ENCODE measurements at places on chromosomes 11 and 22. TPM values are rescaled to one million over a fixed set of nuclear protein-coding genes. Genes with fewer than 3 reads are reported as not detected.

The PAMR1 gene
- 9.3 TPM for polyA plus RNA-seq

The APOL6 gene
- polyA plus RNA-seq: 9.1 TPM

DNA sequence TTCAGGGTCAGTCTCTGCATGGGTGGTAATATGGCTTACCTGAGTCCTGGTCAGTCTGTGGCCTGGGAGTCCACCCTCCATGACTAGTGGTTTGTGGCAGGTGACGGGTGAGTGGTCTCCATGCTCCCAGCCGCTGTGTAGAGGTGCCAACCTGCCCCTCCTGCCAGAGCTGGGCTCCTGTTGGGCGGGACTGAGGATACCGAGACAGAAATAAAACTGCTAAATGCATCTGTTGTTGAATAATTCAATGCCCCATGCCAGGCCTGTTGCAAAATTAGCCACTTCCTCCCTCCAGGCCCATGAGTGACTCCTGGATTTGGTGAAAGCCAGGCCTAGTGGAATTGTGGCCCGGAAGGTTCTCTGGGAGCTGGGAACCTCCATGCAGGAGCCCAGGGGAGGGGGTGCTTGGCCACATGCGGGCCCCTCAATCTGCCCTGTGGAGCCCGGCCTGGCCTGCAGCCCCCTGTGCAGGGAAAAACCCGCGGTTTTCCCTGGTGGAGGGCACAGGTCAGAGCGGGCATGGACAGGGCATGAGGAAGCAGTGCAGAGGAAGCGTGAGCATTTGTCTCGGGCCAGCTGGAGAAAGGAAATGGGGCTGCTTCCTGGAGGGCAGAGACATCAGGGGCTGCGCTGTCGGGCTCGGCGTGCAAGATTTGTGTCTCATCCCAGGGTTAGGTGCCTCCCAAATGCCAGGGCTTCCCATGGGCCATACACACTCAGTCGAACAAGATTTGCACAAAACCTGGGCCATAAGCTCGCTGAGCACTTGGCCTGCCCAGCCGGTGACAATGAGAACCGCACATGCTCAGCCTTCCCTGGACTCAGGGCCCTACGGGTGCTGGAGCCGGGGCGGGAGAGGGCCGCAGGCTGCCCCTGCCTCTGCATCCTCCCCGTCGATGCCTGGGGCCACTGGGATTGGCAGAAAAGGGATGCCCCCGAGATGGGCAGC, 66.9 kb downstream of the KCNQ1 start:
- no peak for DNase-seq

DNA sequence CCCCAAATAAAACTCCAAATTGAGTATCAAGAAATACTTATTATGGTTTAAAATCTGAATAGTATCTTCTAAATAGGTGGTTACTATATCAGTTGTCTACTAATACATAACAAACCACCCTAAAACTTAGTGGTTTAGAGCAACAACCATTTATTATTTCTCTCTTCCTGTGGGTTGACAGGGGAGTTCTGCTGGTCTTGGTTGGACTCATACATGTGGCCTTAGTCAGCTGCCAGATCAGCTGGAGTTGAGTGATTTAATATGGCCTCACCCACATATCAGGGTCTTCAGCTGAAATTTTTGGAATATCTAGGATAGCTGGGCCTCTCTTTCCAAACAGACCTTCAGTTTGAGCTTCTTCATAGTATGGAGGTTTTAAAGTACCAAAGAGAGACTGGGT, 34.5 kb downstream of the C11orf65 start:
- DNase-seq: no peak

GRCh38 chr11:120547316-120547715, 35.8 kb downstream of the GRIK4 start:
- DNase-seq: no peak

- peak; percentile 90 for DNase-seq
Observed at GRCh38 chr11:64298966-64299846, 952 bp upstream of the CATSPERZ start.

GRCh38 chr11:35631891-35632290, 13.6 kb downstream of the FJX1 start:
- DNase-seq: no peak

DNA sequence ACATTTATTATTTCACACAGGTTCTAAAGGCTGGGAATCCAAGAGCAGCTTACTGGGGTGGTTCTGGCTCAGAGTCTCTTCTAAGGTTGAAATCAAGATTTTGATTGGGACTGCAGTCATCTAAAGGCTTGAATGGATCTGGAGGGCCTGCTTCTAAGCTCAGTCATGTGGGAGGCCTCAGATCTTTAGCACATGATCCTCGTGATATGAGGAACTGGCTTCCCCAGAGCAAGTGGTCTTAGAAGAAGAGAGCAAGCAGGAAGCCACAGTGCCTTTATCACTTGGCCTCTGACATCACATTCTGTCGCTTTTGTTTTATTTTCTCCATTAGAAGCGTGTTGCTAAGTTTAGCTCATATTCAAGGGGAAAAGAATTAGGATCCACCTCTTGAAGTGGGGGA, 88.9 kb downstream of the ARFGAP2 start:
- DNase-seq: no peak

DNA sequence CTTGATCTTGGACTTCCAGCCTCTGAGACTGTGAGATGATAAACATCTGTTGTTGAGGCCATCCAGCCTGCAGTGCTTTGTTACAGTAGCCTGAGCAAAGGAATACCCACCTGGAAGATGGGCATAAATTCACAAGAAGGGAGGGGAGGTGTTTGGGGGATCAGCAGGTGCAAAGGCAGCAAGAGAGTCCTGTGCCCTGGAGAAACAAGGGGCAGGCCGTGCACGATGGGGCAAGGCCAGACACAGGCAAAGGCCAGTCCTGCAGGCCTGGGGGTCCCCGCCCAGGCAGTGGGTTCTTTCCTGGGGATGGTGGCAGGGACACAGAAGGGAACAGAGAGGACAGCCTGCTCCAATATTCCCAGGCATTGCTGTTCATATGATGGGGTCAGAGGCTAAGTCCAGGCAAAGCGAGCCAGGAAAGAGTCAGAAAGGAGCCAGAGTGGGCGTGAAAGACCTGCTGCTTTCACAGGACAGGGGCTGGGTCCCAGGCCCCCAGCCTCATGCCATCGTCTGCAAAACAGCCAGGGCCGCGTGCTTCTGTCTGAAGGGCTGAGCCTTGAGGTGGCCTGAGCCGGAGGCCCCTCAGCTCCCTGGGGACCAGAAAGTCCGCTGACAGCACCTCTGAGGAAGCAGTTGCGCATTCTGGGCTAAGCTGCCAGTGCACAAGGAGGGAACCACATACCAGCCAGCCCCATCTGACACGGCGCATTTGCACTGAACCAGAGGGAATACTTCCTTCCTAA, 48.8 kb downstream of the MYEOV start:
- no peak for DNase-seq

- no peak for DNase-seq
Observed at GRCh38 chr22:25551396-25551795, 13.1 kb upstream of the GRK3 start.

GRCh38 chr22:36022162-36022561, 6.5 kb downstream of the RBFOX2 start:
- no peak for DNase-seq

DNA sequence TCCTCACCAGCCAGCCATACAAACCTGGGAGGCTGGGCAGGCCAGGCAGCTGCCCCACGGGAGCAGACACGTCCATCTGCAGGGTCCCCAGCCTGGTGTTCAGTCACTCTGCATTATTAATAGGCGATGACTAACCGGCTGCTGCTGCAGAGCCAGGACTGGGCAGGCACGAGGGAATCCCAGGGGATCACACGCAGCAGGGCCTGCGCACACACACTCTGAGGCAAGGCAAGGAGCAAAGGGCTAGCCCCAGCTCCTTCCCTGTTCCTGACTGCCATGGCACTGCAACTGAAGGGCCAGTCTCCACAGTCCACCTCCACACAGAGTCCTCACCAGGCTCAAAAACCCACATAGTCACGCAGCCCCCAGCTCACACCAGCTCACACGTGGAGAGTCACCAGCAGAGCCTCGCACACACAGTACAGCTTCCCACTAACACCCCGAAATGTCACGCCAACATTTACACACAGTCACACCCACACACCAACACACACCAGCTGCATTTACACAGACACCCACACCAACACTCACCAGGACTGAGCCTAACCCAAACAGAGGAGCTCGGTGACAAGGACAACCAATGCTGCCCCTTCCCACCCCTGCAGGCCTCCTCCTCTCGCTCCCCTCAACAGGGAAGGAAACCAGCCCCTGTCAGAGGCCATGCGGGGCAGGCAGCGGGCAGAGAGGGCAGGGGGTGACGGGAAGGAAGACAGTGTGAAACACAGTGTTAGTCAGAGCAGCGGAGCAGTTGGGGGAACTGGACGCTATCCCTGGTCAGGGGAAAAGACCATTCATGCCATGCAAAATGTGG, 47.3 kb downstream of the NRXN2 start:
- DNase-seq: no peak

DNA sequence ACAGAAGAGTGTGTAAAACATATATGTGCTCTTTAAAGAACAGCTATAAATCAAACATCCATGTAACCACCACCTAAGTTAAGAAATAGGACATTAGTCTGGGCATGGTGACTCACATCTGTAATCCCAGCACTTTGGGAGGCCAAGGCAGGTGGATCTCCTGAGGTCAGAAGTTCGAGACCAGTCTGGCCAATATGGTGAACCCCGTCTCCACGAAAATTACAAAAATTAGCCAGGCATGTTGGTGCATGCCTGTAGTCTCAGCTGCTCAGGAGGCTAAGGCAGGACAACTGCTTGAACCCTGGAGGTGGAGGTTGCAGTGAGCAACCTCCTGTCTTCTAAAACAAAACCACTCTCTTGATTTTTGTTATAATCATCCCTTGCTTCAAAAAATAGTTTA, 103.3 kb downstream of the LRRC32 start:
- no peak for DNase-seq

GRCh38 chr11:104191124-104191523, 27.2 kb upstream of the PDGFD start:
- no peak for DNase-seq

GRCh38 chr22:39089928-39090327, 7.1 kb upstream of the APOBEC3H start:
- no peak for DNase-seq

GRCh38 chr22:41933411-41934177, 7.0 kb upstream of the TNFRSF13C start:
- no peak for DNase-seq
